ENCODE measurements at places on chromosomes 1 and 21.

GRCh38 chr1:230066031-230066430 lies 1.0 kb upstream of the GALNT2 start:
- H3K36me3 ChIP-seq, result no peaks in the 10 kb centered on the region
- H3K4me3 ChIP-seq, result peak overlapping the region; percentile 83
- H3K27me3 ChIP-seq, result no peaks in the 10 kb centered on the region

DNA sequence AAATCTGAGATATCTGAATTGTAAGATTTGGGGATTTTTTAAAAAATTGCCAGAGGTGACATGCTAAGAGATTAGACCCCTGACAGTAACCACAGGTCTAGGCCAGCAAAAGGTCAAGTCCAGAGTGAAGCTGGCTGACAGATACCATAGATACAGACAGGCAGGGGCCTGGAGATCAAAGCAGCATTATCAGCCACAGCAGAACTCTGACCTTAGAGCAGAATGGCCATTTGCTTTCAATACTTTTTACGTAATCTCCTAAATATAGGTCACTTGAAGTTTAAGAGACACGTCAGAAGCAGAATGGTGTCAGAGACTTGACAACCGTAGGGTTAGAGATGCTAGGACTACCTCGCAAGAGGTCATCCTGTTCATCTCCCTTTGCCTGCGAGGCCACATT lies 40.8 kb upstream of the RXRG start:
- no peak overlapping the region for H3K27ac ChIP-seq
- H3K36me3 ChIP-seq, result no peaks in the 10 kb centered on the region
- DNase-seq, result no peak
- H3K27me3 ChIP-seq, result no peaks in the 10 kb centered on the region

GRCh38 chr1:225880222-225880588 lies 2.0 kb downstream of the TMEM63A start:
- H3K4me3 ChIP-seq, result no peak overlapping the region
- H3K27ac ChIP-seq, result peak overlapping the region; percentile 91
- H3K36me3 ChIP-seq, result no peaks in the 10 kb centered on the region
- peaks cover 82% of the 10 kb centered on the region for H3K4me1 ChIP-seq

GRCh38 chr1:51729824-51730301 lies 113.0 kb downstream of the OSBPL9 start:
- DNase-seq, result no peak
- H3K27ac ChIP-seq, result peak overlapping the region; percentile 81

DNA sequence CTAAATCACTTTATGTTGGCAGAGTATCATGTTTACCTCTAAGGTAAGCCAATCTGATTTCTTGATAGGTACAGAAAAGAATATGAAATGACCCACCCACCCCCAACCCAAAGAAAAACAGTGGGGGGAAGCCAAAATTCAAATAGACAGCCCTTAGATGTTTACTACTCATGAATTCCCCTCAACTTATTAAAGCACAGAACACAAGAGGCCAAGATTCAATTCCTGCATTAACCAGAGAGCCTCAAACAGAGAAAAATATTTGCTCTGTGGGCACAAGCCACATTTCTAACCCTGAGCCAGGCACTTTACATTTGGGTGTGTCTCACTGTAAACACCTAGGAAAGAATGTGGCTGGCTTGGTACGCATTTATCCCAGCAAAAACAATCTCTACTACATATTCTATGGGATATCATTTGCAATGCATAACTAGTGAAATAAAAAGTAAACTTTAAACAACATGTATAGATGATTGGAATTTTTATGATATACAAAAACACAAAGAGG lies 84.3 kb downstream of the PTPN14 start:
- no peaks in the 10 kb centered on the region for H3K27me3 ChIP-seq
- no peak overlapping the region for H3K4me3 ChIP-seq
- no peaks in the 10 kb centered on the region for H3K36me3 ChIP-seq
- peaks cover 34% of the 10 kb centered on the region for H3K4me1 ChIP-seq
- no peak for DNase-seq
- peak overlapping the region; percentile 75 for H3K27ac ChIP-seq

- H3K27me3 ChIP-seq, result no peaks in the 10 kb centered on the region
- H3K36me3 ChIP-seq, result no peaks in the 10 kb centered on the region
- no peak for DNase-seq
- no peaks in the 10 kb centered on the region for H3K4me1 ChIP-seq
- no peak overlapping the region for H3K27ac ChIP-seq
Observed at GRCh38 chr1:216632980-216633379, 90.2 kb downstream of the ESRRG start.

DNA sequence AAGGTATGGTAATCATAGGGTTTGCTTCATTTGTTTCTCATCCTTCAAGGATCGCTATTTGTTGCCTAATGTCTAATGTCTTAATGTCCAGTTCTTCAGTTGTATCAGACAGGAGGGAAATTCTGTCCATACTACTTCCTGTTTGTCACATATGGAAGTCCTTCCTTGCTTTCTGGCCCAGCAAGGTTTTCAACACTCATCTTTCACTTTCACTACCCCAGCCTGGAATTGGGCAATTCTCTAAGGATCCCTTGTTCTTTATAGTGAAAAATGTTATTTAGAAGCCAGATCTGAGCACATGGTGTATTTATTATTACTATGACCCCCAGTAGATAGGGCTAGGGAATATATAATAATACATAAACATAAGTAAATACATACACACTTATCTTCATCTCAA lies 50.6 kb upstream of the SLC35A3 start:
- no peaks in the 10 kb centered on the region for H3K36me3 ChIP-seq
- no peaks in the 10 kb centered on the region for H3K4me1 ChIP-seq
- no peak overlapping the region for H3K4me3 ChIP-seq
- H3K27me3 ChIP-seq, result no peaks in the 10 kb centered on the region
- no peak for DNase-seq

- no peaks in the 10 kb centered on the region for H3K36me3 ChIP-seq
- no peak overlapping the region for H3K27ac ChIP-seq
- H3K4me3 ChIP-seq, result no peak overlapping the region
- no peaks in the 10 kb centered on the region for H3K27me3 ChIP-seq
- no peak for DNase-seq
Observed at GRCh38 chr1:53365437-53366063, 37.7 kb upstream of the LRP8 start.

- H3K27me3 ChIP-seq, result no peaks in the 10 kb centered on the region
- H3K27ac ChIP-seq, result no peak overlapping the region
- peaks cover 13% of the 10 kb centered on the region for H3K4me1 ChIP-seq
- no peaks in the 10 kb centered on the region for H3K36me3 ChIP-seq
Observed at GRCh38 chr21:38931291-38931690, 125.6 kb downstream of the ETS2 start.

DNA sequence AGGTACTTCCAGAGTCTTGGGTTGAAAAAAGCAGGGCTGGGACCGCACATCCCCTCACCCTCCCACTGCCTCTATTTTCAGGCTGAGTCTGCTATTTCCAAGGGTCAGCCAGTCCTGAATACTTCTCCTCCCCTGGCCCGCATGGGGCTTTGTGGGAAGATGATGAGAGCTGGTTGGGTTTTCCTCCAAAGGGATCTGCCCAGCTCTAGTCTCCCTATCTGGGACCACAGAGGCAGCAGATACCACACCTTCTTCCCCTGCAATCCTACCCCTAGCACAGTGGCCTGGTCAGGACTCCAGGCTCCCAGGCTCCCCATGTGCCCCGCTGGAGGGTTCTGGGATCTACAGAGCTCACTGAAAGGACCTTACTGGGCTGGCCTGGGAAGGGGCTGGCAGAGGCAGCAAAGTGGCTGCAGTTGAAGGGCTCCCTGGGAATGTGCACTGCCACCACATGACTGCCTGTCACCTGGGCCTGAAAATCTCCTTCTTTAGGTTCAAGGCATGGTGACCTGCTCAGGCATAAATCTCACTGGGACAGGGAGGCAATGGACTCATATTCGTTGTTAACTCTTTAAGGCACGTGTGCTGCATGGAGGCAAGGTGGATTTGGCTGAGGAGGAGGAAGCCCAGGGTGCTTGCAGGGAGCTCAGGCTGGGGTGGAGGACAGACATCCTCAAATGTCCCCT lies 13.1 kb downstream of the CACNA1S start:
- no peaks in the 10 kb centered on the region for H3K4me1 ChIP-seq
- no peak overlapping the region for H3K4me3 ChIP-seq

- no peaks in the 10 kb centered on the region for H3K36me3 ChIP-seq
- H3K4me3 ChIP-seq, result no peak overlapping the region
- H3K27me3 ChIP-seq, result no peaks in the 10 kb centered on the region
- no peak overlapping the region for H3K27ac ChIP-seq
- peaks cover 34% of the 10 kb centered on the region for H3K4me1 ChIP-seq
- DNase-seq, result no peak
Observed at GRCh38 chr1:29256394-29256793, 20.1 kb downstream of the PTPRU start.

- no peaks in the 10 kb centered on the region for H3K4me1 ChIP-seq
- no peak for DNase-seq
- H3K27me3 ChIP-seq, result no peaks in the 10 kb centered on the region
- H3K36me3 ChIP-seq, result no peaks in the 10 kb centered on the region
Observed at GRCh38 chr1:176203735-176204134, 3.4 kb downstream of the COP1 start.

- no peak for DNase-seq
- no peaks in the 10 kb centered on the region for H3K27me3 ChIP-seq
- no peaks in the 10 kb centered on the region for H3K4me1 ChIP-seq
Observed at GRCh38 chr1:57088653-57089052, 122.8 kb upstream of the C8B start.

DNA sequence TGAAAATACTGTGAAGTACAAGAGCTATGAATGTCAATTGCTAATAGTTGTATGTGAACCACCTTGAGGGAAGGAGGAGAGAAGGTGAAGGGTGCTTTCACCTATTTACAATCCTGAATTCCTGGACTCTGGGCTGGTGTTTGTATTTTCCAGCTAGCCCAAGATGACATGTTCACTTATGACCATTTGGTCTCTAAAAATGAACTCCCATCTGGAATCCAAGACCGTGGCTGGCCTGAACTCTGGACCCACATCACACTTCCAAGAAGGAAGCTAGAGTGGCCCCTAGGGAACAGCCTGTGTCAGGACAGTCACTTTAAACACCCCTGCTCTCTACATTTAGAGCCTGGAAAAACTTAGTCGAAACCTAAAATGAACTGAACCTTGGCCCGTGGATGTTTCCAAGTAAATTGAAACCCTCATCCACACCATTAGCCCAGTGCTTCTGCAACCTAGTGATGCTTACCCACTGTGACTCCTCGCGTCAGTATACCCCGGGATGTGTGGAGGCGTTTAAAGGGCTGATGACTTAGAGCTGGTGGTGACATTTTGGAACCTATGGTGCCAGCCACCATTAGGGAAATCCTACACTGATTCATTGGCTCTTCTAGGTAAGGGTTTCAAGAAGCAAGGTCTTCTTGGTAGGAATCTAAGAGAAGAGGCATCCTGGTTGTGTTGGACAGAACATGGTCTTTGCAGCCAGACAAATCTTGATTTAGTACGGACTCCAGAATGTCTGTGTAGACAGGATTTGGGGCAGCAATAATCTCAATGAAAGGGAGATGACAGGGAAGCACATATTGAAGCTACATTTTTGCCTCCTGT lies 171.5 kb upstream of the IRF2BP2 start:
- peaks cover 9% of the 10 kb centered on the region for H3K4me1 ChIP-seq
- no peak overlapping the region for H3K27ac ChIP-seq
- H3K4me3 ChIP-seq, result no peak overlapping the region

DNA sequence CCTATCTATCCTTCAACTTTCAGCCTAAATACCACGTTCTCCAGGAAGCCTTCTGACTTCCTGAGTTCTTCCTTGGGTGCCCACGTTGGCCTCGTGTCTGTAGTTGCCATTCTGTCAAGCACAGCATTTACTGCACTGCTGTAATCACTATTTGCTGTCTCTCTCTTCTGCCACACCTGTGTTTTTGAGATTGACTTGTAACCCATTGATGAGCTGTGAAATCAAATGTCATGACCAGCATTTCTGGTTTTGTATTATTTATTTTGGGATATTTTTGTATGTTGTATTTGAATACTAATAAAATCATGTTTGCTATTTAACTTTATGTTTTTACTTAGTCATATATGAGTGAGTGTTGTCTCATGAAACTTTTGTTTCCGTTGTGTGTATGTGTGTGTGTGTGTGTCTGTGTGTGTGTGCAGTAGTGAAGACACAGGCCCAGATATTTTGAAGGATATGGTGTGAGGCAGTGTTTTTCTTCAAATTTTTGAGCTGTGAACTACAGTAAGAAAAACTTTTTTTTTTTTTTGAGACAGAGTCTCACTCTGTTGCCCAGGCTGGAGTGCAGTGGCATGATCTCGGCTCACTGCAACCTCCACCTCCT lies 126.2 kb upstream of the SERBP1 start:
- peak overlapping the region; percentile 26 for H3K27ac ChIP-seq
- H3K4me1 ChIP-seq, result peaks cover 67% of the 10 kb centered on the region
- H3K4me3 ChIP-seq, result no peak overlapping the region
- no peaks in the 10 kb centered on the region for H3K36me3 ChIP-seq
- no peaks in the 10 kb centered on the region for H3K27me3 ChIP-seq

DNA sequence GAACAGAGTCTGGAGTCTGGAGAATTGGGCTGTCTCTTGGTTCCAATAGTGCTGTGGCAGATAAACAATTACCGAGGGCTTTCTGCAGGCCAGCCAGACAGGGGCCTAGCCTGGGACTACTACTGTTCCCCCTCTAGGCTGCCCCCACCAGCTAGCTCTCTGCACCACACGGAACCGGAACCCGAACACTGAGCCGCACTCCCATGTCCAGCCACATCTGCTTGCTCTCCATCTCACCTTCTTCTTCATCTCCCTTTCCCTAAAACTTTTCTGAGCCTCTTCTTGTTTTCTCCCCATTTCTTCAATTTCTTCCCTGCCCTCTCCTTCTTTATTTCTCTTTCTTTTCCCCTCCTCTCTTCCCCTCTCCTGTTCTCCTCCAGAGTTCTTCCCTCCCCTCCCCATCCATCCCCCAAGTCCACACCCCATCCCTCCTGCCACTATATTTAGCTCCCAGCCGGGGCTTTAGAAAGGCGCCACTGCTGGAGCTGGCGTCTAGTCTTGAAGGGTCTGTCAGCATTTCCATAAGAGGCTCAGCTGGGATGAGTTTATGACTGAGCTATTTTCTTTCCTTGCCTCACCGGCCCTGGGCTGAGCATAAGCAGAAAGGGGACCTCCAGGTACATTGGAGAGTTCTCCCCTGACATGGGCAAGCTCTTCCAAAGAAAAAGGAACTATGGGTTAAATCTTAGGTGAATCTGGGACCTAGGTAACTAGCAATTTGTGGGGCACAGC lies 25.7 kb upstream of the ATP2B4 start:
- no peak for DNase-seq
- no peak overlapping the region for H3K4me3 ChIP-seq
- no peaks in the 10 kb centered on the region for H3K36me3 ChIP-seq
- H3K4me1 ChIP-seq, result peaks cover 15% of the 10 kb centered on the region
- H3K27me3 ChIP-seq, result no peaks in the 10 kb centered on the region
- H3K27ac ChIP-seq, result peak overlapping the region; percentile 58

DNA sequence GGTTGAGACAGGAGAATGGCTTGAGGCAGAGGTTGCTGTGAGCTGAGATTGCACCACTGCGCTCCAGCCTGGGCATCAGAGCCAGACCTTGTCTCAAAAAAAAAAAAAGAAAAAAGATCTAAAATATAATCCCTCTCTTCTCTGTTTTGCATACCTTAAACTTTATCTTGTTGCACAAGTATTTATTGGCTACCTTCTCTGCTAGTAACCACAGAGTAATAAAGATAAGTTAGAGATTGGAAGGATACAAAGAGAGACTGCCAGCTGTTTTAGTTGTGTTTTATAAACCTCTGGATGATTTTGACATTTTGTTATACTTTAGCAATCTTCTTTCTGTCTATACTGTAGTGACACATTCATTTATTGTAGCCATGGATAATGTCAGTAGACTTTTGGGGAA lies 27.7 kb downstream of the AGO3 start:
- no peak overlapping the region for H3K27ac ChIP-seq
- no peaks in the 10 kb centered on the region for H3K4me1 ChIP-seq
- H3K4me3 ChIP-seq, result no peak overlapping the region
- no peaks in the 10 kb centered on the region for H3K36me3 ChIP-seq

All from esophagus squamous epithelium (tissue), 5 donors.